ENCODE measurements at places on chromosomes 2 and 18.
A peak's percentile ranks its signal among the peaks of the same experiment; 100 is the strongest.

DNA sequence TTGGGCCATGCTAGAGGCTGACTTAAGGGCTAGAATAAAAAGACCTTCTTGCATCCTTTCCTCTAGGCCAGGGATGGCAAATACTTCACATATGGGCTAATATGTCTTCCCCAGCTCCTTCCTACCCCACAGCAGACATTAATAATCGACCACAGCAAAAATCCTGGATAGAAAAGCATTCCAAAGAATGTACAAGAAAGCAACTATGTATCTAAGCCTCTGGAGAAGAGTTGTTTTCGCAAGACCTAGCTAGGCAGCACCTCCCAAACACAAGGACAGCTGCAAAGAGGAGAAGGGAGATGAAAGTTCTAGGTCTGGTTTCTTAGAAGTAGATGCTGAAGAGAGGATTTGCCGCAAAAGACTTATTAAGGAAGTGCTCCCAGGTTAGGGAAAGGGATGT, 372.6 kb downstream of the SLC4A3 start:
- DNase-seq = no peak

DNA sequence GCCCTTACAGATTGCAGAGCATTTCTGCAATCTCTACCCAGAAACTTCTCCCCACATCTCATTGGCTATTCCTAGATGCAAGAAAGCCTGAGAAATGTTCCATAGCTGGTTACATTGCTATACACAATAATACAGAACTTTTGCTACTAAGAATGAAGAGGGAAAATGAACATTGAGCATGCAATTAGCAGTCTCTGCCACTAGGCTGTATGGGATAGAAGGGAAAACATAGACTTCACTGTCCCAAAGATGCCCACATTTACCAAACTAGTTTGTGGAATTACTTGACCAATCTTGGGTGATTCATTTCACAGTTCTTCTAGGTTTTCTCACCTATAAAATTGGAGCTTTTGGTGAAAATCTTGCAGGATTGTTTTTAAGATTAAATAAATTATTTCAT, 265.7 kb upstream of the NT5C1B start:
- DNase-seq = no peak

GRCh38 chr2:85244828-85245227, 83.0 kb downstream of the TGOLN2 start:
- no peak for DNase-seq

DNA sequence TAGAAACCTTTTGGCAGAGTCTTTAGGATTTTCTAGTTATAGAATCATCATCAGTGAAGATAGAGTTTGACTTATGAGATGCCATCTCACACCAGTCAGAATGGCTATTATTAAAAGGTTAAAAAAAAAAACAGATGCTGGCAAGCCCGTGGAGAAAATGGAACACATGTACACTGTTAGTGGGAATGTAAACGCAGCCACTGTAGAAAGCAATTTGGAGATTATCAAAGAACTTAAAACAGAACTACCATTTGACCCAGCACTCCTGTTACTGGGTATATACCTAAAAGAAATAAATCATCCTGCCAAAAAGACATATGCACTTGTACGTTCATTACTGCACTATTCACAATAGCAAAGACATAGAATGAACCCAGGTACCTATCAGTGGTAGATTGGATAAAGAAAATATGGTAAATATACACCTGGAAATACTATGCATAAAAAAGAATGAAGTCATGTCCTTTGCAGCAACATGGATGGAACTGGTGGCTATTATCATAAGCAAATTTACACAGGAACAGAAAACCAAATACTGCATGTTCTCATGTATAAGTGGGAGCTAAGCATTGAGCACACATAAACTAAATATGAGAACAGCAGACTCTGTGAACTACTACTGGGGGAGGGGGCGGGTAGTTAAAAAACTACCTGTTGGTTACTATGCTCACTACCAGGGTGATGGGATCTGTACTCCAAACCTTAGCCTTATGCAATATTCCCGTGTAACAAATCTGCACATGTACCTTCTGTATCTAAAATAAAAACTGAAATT, 279.0 kb downstream of the KIAA1328 start:
- no peak for DNase-seq

- DNase-seq = no peak
These were observed 128.2 kb upstream of the UXS1 start for GRCh38 chr2:106322281-106322680.

GRCh38 chr2:32553829-32554432, 73.9 kb upstream of the TTC27 start:
- DNase-seq = peak; percentile 38

DNA sequence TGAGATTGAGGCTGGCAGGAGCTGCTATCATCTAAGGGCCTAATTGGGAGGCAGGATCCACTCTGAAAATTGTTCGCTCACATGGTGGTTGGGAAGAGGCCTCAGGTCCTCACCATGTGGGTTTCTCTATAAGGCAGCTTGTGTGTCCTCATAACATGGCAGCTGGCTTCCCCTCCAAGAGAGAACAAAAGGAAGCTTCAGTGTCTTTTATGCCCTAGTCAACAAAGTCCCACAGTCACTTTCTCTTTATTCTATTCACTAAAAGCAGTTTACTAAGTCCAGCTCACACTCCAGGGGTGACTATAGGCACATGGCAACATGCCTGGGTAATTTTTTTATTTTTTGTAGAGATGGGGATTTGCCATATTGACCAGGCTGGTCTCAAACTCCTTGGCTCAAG, 5.8 kb upstream of the ITGAV start:
- DNase-seq = no peak

GRCh38 chr18:50274941-50275340, 6.4 kb downstream of the MBD1 start:
- no peak for DNase-seq

DNA sequence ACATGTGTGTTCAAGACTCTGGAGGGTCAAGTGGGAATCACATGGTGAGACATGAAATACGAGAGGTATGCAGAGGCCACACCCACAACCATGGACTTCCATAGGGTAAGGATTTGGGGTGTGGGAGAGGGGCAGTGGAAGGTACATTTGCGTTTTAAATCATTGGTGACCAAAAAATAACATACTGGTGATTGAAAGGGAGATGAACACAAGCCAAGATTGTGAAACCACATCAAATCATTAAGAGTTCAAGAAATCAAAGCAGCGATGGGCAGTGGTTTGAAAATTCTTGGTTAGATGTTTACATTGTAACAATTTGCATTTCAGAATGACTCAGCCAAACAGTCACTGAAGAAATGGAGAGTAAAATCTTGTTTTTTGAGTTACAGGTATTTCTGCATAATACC, 1.9 kb upstream of the CABYR start:
- no peak for DNase-seq

GRCh38 chr2:118274841-118275510, 186.7 kb downstream of the INSIG2 start:
- DNase-seq = no peak

DNA sequence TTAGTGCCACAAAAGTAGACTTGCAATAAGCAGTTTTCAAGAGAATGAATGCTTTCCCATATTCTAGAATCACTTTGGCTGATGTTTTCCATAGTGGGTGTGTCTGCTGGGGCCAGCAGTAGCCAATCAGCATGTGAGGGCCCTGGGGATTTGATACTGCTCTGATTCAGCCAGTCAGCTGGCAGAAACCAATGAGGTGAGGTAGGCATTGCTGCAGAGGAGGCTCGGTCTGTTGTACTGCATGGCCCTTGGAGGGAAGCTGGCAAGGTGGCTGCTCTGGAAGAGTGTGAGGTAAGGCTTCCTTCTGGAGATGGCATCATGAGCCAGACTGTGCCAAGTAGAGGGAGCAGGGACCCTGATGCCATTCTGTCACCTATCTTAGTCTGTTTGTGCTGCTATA, 22.7 kb downstream of the TMEM87B start:
- DNase-seq = no peak

- DNase-seq = no peak
These were observed 316.2 kb downstream of the CDH2 start for GRCh38 chr18:27860701-27861107.

GRCh38 chr2:218343591-218343990, 13.1 kb upstream of the CATIP start:
- DNase-seq = no peak

DNA sequence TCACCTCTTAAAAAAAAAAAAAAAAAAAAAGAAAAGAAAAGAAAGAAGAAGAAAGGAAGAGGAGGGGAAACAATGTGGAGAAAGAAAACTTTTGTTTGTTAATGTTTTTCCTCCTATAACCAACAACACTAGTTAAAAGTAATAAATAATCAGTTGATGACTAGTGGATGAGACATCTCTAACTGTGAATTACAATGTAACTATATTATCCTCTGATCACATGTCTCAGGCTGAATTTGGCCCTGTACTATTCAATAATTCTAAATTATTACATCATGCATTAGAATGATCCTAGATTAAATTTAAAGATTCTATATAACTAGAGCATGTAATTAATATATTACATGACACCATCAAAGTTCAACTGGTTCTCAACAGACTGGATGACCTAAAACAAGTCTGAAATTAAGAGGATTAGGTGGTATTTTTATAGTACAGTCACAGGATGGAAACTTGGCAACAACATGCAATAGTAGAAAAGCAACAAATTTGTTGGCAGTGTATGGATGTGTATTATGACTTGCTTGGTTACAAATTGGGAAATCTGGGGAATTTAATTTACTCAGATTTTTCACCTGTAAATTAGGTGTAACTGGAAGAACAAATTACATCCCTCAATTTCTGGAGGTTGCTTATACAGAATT, 269.3 kb upstream of the SETBP1 start:
- no peak for DNase-seq

DNA sequence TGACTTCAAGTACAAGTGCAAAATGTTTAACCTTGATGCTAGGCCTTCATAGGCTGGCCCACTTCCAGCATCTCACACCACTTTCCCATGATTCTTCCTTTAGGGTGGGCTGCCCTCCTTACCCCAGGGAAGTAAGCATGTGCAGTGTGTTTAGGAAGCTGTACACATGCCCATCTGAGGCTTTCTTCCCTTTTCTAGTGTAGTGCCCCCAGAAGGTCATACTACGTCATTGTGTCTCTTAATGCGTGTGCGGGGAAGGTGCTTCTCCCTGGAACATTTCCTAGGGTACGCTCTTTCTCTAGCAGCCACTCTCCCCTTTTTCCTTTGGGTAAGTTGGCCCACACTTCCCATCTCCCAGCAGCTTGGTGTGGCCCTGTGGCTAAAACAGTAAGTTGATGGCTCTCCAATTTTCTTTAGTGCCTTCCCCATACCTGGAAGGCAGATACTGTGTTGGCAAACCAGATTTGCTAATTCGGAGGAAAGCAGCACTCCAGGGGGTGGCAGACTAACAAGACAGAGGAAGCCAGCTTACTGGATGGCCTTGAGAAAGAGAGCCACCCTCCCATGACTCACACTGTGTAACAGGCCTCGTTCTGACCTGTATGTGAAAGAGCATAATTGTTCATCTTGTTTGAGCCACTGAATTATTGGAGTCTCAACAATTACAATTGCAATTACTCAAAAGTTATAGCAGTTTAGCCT, 1.1 kb upstream of the SULT6B1 start:
- DNase-seq = peak; percentile 64

Measured in CD14-positive monocyte (primary cell).